ENCODE measurements at places on chromosomes 6 and 20.

DNA sequence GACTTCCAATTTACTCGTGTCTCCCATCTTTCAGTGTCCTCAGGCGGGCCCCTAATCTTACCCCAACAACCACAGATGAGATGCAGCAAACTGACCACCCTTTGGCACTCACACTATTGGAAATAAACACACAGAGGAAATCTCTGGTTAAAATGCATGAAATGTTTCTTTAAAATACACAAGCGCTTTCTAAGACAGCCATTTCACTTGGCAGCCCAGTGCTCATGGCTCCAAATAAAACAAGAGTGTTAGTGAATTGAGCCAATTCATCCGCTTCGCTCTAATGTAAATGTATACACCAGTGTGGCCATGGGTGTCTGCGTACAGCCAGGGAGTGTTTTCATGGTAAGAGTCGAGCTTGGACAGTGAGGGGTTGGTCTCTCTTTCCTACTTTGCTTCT, 282.9 kb downstream of the CLIC5 start:
- no peak for DNase-seq

GRCh38 chr6:27922949-27923348, 10.8 kb upstream of the OR2B2 start:
- DNase-seq = no peak

GRCh38 chr20:31527266-31527665, 13.0 kb downstream of the HM13 start:
- DNase-seq = no peak

DNA sequence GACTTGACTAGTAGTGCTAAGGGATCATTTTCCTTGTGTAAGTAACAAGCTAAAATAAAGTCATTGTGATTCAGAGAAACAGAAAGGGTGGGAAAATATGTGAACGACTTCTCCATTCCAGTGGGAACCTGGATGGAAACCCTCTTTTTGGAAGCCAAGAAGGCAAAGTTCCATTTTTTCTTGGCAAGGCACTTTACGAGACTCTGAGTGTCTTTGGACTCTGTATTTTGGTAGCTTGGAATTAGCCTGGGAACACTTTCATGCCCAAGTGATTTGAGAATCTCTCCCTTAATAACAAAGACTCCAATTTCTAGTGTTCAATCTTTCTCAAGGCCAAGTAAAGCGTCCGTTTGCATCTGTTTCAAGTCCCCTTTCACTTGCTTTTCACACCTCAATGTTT, 100.5 kb upstream of the SASH1 start:
- DNase-seq = no peak

DNA sequence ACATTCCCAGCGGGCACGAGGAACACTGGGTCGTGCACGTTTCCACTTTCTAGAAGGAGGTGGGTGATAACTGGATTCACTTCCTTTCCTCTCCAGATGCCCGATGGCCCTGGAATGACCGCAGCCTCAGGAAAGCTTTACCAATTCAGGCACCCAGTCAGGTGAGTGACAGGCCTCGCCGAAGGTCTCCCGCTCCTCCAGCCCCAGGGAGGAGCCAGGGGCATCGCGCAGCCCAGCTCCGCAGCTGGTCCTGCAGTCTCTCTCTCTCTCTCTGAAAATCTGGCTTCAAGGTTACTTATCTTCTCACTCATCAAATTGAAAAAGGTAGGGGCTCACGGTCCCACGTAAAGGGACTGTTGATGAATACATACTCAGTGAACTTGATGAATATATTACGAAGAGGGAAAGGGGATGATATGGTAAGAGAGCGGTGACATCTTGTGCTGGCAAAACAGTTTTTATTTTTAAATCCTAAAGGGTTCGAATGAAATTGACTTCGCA, 891 bp downstream of the RIPPLY2 start:
- DNase-seq = no peak

- DNase-seq = no peak
Measured at GRCh38 chr20:18176318-18176785, 38.7 kb downstream of the KAT14 start.

GRCh38 chr20:34921436-34921835, 34.2 kb downstream of the GSS start:
- DNase-seq = no peak

GRCh38 chr6:136628996-136629395, 78.8 kb upstream of the MAP7 start:
- DNase-seq = no peak

DNA sequence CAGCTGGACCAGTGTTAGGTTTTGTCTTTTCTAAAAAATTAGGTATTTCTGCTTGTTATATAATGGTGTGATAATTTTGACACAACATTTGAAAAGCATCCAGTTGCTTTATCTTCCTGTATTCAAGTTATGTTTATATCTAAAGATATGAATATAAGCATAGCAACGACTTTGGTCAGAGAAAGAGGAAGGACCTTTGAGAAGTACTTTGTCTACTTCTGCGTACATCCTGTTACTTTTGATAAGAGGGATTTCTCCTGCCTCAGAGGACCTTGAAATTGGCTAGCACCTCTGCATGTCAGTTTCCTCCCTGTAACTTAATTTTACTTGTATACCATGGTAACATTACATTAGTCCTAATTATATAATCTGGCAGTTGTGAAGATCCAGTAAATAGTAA, 24.8 kb downstream of the PHF20 start:
- no peak for DNase-seq

DNA sequence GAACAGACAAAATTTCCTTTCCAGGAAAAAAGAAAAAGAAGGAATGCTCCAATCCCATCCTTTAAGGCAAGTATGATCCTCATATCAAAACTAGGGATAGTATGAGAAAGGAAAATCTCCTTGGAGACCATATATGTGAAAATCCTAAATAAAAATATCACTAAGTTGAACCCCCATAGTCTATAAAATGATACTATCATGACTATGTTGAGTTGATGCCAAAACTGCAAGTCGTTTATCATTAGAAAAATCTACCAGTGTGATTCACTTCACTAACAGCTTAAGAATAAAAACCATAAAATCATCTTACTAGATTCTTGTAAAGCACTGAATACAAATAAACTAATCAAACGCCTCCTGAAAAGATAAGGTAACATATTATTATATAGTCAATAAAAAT, 76.6 kb upstream of the STXBP5 start:
- no peak for DNase-seq

- DNase-seq = peak; percentile 36
Measured at GRCh38 chr6:35804996-35805736, at the start of gene LHFPL5. Gene LHFPL5 (plus strand): TSS chr6:35805352. CDS start chr6:35805671, 319 bp downstream.

- DNase-seq = no peak
Measured at GRCh38 chr6:11439017-11439420, 98.5 kb upstream of the TMEM170B start.

- DNase-seq = no peak
Measured at GRCh38 chr6:127205036-127205435, 61.6 kb upstream of the RNF146 start.

Measured in left ventricle myocardium inferior (tissue), 1 donor.